Stimulated activated CD4-positive, alpha-beta T cell treated with anti-CD3 and anti-CD28 coated beads, TNF-alpha, amount 100 ng/mL, for 1 hour (primary cell): ENCODE measurements at places on chromosomes 6 and 20.

GRCh38 chr6:25027221-25027916, 91.6 kb upstream of the RIPOR2 start:
- DNase-seq, result peak; percentile 58

GRCh38 chr6:167973148-167973885, 24.2 kb upstream of the KIF25 start:
- DNase-seq, result no peak

DNA sequence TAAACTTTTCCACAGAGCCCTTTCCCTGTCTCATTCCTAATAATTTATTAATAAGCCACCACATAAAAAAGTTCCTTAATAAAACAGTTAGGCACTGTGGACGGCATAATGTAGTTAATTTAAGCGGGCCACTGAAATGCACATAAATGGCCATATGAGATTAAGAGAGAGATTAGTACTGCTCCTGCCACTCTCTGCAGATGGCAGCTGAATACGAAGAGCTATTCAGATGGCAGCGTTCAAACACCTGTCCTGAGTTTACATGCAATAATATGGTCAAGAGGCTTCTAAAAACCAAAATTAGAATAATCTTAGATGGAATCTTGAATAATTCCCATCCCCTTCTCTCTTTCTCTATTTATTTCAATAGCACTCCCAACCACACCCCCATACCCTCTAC, 461.8 kb downstream of the PKHD1 start:
- no peak for DNase-seq

GRCh38 chr6:159829526-159829925, 29.4 kb downstream of the PNLDC1 start:
- DNase-seq, result no peak

- DNase-seq, result no peak
Measured at GRCh38 chr6:18339599-18339998, 47.6 kb upstream of the RNF144B start.

DNA sequence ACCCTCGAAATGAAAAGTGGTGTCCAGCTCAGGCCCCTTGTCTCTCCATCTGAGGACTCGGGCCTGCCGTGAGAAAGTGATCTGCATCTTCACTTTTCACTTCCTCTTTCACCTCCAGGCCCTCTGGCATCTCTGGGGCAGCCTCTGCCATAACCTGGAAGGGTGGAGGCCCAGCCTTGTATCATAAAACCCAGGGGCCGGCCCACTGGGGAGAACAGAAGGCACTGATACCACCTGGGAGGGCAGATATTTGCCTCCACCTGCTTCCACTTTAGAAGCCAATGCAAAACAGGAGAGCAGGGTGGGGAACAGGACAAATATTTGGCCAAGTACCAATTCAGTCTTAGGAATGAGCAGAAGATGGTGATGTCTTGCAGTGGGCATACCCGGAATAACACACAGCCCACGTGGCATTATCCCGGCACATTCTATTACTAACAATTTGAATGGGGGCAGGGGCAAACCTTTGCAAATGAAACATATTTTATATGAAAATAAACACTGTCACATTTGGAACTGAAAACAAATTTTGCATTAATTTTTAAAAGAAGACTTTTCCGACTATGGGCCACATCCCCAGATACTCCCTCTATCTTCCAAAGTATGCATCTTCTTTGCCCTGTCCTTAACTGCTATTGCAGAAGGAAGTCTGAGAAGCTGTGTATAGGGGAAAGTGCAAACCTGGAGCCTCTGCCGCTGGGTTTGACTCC, 69.2 kb upstream of the TBC1D7 start:
- DNase-seq, result no peak

DNA sequence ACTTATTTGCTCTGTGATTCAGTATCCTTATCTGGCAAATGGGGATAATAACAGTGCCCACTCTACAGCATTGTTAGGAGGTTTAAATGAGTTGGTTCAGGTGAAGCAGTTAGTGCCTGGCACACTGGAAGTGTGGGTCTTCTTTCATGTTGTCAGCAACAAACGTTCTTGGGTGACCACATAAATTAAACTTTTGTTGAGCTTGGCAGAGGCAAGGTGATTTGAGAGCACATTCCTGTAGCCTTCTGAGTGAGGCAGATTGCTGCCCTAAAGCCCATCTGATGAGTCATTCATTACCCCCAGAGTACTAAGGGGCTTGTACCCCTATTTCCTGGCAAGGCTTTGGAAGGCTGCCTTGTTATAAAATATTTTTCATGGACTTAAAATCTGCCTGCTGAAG, 25.8 kb downstream of the SEC23B start:
- no peak for DNase-seq

DNA sequence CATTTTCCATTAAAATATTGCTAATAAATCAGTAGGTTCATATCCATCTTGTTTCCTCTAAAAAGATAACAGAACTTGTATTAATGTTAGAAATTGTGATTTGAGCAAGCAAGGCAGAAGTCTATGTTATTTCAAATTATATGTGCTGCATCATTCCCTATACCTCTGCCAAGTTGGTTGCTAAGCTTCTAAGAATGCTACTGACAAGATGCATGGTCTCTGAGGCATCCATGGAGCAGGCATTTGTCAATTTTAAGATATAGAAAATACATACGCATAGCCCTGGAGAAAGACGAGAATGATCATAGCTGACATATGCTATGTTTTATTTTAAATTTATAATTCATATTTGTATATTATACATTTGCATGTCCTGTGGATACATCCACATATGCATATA, 168.3 kb upstream of the THEMIS start:
- no peak for DNase-seq

DNA sequence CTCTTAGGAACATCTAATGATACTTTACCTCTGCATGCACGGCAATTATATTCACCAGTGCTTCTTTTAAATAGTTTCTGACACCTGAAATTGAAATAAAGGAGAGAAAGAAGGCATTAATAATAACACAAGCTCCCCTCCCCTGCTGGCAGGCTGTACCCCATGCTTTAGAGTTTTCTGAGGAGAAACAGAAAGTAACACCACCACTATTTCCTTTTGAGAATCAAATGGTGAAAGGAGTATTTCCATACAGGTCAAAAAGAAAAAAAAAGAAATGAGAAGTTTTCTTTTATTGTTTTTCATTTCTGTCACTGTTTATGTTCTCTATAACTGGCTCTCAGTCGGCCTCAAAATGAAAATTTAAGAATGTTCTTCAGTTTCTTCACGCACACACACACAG, 108.1 kb downstream of the IRF4 start:
- no peak for DNase-seq

- DNase-seq, result no peak
Measured at GRCh38 chr20:22791877-22792525, 207.6 kb upstream of the FOXA2 start.

DNA sequence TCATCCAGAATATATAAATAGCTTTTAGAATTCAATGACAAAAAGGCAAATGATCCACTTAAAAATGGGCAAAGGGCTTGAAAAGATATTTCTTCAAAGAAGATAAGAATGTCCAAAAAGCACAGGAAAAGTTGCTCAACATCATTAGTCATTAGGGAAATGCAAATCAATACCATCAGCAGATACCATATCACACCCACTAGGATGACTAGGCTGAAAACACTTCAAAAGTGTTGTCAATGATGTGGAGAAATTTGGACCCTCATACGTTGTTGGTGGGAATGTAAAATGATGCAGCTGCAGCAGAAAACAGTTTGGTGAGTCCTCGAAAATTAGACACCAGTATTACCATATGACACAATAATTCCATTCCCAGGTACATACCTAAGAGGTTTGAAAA, 303.6 kb upstream of the SLC35B3 start:
- no peak for DNase-seq

GRCh38 chr6:126444659-126445273, 104.9 kb downstream of the CENPW start:
- no peak for DNase-seq

GRCh38 chr6:131914967-131915751, 36.0 kb downstream of the CCN2 start:
- DNase-seq, result no peak

- DNase-seq, result no peak
Measured at GRCh38 chr6:147578159-147578558, 69.7 kb downstream of the SAMD5 start.

DNA sequence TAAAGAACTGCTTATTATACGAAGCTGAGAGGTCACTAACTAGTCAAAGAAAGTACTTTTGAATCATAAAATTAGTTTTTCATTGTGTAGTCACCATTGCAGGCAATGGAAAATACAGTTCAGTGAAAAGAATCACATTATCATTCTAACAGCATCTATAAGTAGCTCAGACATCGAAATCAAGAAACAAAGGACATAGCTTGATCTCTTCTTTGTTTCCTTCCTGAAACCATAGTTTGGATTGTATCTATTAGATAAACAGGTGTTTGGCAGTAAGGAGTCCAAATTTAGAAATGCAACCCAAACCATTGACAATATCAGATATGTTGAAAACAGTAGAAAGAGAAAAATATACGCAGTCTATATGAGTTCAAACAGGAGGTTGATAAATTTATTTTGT, 697.3 kb downstream of the TFAP2A start:
- DNase-seq, result no peak

- no peak for DNase-seq
Measured at GRCh38 chr6:136774228-136775041, 17.8 kb downstream of the MAP3K5 start.

GRCh38 chr6:25404693-25405169, 125.6 kb downstream of the CARMIL1 start:
- DNase-seq, result no peak
